Foreskin keratinocyte (primary cell): ENCODE measurements at places on chromosomes 1 and 21. TPM values are rescaled to one million over a fixed set of nuclear protein-coding genes. Genes with fewer than 3 reads are reported as not detected.
A peak's percentile ranks its signal among the peaks of the same experiment; 100 is the strongest.

The LCE3D gene
- total RNA-seq: 6.9 and 8.8 TPM in 2 replicates

DNA sequence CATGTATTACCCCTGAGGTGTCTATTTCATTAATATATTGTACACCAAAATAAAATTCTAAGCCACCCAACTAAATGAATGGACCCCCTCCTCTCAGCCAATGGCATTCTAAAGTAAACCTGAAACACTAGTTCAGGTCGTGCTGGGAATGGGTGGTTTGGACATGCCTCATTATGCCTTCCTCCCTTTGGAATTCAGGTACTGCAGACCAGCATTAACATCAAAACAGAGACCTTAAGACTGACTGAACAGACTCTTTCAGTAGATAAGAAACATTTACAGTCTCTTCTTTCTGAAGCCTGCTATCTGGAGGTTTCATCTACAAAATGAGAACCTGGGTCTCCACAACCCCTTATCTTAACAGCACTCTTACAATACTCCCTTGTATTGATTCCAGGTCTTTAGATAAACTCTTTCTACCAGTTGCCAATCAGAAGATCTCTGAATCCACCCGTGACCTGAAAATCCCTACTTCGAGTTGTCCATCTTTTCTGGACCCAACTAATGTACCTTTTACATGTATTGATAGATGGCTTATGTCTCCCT, 93.6 kb downstream of the PKN2 start:
- no peak for DNase-seq

DNA sequence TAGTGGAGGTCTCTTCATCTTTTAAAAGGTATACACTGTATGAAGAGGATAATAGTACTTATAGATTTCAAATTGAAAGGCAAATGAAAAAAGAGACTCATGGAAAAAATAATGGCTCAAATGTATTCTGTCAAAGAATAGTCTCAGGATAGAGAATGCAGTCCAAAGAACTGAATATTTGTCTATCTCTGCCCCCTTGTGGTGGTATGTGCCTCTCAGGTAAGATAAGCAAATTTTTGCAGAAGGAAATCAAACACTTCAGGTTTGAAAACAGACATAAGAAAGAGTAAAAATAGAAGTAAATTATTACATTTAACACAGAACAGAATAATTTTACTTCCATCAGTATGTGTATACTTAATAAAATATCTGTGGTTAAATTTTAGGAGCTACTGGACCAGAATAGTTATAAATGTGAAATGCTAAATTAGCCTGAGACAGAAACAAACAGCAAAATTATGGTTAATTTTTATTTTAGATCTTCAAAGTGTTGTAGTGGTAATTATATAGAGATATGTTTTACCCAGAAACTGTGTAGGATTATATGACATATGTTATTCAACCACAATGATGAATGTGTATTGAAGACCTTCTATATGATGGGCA, 164.4 kb upstream of the PALMD start:
- DNase-seq: peak; percentile 41

The MIER1 gene
- 30.9 and 31.7 TPM in 2 replicates for total RNA-seq

DNA sequence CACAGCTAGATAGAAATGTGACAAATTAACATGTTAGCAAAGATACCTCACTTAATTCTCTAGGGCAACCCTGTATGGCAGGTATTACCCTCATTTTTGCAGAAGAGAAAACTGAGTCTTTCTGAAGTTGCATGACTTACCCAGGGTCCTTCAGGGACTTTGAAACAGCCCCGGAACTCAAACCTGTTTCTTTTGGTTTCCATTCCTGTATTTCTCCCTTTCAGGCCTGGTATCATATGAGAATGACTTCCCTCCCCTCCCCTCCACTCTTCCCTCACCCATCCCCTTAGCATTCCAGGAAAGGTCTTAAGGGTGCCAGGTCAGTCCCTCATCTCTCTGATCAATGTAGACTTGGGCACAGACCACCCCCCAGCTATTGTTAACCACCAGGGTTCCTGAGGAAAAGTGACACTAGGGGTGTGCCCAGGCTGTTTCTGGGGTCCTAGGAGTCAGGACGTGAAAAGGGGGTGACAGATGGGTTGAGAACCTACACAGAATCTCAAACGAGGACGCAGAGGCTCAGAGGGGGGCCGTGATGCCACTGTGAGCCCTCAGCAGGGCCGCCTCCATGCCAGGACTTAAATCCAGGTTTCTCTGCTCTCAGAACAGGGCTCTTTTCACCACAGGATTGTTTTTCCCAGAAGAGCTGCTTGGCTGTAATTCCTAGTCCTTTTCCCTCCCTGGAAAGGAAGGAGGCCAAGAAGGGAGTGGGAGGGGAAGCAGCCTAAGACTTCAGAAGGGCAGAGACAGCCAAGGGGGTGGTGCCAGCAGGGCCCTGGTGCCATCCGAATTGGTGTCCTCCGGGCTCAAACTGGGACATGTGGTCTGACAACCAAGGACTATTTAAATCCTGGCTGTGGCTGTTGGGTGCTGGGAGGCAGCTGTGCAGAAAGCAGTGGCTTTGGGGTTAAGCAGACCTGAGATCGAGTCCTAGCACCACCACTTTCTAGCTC, 2.1 kb upstream of the WASF2 start:
- DNase-seq: no peak

The HES2 gene
- 33.0 and 40.3 TPM in 2 replicates for total RNA-seq

The ATG4C gene
- total RNA-seq: 9.4 and 9.6 TPM in 2 replicates

The FAM3B gene
- not detected in 2 replicates for total RNA-seq

- DNase-seq: no peak
Measured at GRCh38 chr1:111827946-111828345, 72.2 kb downstream of the DDX20 start.

The BTBD8 gene
- 1.4 and 2.4 TPM in 2 replicates for total RNA-seq

GRCh38 chr21:19853061-19853460, 1145.1 kb upstream of the NCAM2 start:
- no peak for DNase-seq

GRCh38 chr1:73096841-73097240, 814.5 kb upstream of the NEGR1 start:
- no peak for DNase-seq

The OR2L3 gene
- total RNA-seq: not detected in 2 replicates

DNA sequence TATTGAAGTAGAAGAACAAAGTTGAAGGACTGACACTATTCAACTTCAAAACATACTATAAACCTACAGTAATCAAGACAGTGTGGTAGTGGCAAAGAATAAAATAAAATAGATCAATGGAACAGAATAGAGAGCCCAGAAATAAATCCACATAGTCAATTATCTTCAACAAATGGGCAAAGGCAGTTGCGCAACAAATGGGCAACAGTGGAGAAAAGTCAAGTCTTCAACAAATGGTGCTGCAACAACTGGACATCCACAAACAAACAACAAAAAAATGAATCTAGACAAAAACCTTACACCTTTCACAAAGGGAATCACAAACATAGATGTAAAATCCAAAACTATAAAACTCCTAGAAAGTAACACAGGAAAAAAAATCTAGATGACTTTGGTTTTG, 38.4 kb downstream of the MIXL1 start:
- DNase-seq: no peak

- peak; percentile 22 for DNase-seq
Measured at GRCh38 chr1:227788271-227789083, 27.0 kb upstream of the PRSS38 start.

DNA sequence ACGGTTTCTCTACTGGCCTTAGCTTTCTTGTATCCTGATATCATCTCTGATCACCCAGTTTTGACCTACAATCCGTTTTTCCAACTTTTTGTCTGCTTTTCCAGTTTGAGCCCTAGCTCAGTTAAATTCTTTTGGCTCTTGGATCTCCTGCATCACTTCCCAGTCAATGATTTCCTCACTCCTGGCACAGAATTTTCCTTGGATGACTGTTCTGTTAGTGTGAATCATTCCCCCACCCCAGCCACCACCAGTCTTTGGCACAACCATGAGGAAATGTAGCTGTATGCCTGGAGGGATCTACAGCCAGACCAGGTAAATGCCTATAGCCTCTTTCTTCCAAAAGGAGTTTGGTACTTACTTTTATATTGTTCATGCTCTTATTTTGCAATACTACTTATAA, 187.2 kb upstream of the PTGFR start:
- peak; percentile 79 for DNase-seq

The CRP gene
- not detected in 2 replicates for total RNA-seq

DNA sequence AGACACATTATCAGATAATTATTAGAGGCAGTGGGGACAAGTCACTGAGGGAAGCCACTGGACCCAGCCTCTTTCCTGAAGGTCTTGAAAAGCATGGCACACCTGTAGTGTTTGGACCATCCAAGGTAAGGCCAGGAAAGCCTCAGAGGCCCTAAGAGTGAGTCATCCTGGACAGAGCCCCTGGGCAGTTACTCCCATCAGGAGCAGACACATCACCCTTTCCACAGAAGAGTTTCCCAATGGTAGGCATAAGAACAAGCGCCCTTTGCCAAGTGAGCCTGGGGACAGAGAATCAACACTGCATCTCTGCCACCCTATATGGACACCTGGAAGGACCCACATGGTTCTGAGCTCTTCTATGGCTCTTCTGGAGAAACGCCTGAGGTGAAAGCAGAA, 136.0 kb downstream of the PLXNA2 start:
- peak; percentile 74 for DNase-seq

- DNase-seq: no peak
Measured at GRCh38 chr1:159218649-159219636, 14.3 kb downstream of the ACKR1 start.

DNA sequence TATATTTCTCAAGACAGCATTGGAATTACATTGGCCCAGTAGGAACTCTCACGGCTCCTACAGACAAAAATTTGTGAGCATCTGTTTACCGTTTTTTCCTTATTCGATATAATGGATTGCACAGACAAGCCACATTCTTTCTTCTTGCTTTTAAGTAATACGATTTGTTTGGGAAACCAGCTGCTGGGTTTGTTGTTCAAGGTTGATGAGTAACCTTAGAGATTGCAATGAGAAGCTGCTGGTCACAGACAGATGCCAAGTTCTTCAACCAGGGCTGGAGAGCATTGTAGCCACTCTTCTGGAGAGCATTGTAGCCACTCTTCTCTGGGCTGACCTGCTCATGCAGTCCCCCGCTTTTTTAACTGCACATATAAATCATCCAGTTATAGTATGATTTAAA, 1.4 kb upstream of the MIA3 start:
- no peak for DNase-seq

DNA sequence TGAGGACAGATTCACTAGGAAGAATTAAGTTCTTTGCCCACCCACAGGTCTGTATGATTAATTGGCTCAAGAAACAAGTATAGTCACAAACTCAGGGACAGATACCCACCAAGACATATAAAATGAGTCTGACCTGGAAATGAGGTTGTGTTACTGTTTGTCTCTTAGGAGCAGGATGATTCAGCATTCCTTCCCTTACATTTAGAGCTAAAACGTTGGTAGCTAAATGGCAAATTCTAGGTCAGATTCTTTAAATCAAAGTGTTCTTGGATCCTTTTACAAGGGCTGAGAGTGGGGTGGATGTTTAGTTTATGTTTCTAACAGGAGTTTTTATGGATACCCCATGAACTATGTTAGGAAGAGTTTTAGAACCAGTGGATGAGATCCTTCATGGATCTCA, 4.7 kb downstream of the RIMKLA start:
- no peak for DNase-seq

DNA sequence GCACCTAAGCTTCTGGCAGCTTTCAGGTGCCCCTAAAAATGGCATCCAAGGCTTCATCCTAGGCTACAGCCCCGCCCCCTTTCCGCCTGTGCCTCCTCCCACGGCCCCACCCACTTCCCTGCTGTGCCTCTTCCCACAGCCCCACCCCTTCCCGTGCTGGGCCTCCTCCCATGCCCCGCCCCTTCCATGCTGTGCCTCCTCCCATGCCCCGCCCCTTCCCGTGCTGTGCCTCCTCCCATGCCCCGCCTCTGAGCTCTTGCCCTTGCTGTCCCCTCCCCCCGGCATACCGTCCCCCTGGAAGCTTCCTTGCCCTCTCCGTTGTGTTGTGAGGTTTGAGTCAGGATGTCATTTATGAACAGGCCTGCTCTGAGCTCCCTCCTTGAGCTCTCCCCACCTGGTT, 228.5 kb upstream of the AJAP1 start:
- DNase-seq: no peak

DNA sequence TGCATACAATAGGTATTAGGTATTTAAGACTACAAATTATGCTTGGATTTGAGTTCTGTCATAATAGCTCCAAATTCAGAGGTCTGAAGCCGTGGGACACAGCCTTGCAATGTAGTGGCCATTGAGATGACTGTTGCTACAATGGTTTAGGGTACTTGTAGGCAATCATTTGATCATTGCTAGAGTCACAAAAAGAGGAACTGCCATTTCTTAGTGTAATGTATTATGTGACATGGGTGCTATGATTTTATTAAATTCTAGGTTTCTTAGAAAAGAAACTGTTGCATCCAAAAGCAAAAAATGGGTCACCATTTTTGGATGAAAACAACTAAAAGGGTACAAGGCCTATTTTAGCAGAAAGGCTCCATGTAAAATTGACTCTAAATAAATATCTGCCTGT, 129.9 kb upstream of the ZNF644 start:
- DNase-seq: no peak

The KCNC4 gene
- 1.8 and 1.9 TPM in 2 replicates for total RNA-seq

GRCh38 chr1:199978408-199978940, 49.0 kb upstream of the NR5A2 start:
- DNase-seq: no peak

The BACE2 gene
- total RNA-seq: 84.0 and 87.7 TPM in 2 replicates

- peak; percentile 51 for DNase-seq
Measured at GRCh38 chr1:229843627-229844238, 217.7 kb downstream of the URB2 start.

The VASH2 gene
- total RNA-seq: 0.14 and 0.27 TPM in 2 replicates

DNA sequence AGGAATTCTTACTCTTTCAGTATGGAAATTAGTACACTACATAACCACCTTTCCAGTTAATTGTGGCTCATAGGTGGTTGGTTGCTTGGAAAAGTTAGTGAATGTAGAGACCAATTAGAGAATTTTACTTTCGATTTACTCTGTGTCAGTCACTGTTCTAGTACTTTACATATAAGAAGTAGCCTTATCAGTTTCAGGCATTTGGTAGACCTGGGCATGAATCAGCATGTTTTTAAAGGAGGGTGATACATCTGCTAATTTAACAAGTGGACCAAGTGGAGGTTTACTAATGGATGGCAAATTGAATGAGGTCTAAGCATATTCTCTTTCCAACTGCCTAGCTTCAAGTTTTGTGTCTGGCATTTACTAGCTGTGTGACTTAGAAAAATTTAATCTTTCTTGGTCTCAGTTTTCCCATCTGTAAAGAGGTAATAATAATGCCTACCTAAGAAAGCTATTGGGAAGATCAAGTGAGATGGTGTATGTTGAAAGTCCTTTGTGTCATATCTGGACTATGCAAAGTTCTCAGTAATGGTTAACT, 1158.6 kb downstream of the PLA2G4A start:
- peak; percentile 14 for DNase-seq

DNA sequence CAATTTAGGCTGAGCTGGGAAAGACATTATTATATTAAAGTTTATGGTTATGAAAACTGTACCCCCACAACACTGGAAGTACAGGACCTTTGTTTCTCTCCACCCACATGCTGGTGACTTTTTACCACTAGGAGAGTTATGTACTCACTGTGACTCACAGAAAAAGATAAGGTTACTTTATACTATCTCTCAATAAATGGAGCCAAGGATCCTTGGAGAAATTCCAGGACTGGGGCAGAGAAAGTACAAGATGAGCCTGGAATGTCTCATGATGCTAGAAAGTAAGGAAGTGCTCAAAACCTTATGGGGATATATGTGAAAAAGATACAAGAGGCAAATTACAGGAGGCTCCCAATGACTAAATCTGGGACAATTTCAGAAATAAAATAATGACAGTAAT, 63.9 kb upstream of the C1orf105 start:
- DNase-seq: peak; percentile 52

The DMAP1 gene
- 18.0 and 23.5 TPM in 2 replicates for total RNA-seq
